ENCODE measurements at places on chromosomes 5 and 9.

DNA sequence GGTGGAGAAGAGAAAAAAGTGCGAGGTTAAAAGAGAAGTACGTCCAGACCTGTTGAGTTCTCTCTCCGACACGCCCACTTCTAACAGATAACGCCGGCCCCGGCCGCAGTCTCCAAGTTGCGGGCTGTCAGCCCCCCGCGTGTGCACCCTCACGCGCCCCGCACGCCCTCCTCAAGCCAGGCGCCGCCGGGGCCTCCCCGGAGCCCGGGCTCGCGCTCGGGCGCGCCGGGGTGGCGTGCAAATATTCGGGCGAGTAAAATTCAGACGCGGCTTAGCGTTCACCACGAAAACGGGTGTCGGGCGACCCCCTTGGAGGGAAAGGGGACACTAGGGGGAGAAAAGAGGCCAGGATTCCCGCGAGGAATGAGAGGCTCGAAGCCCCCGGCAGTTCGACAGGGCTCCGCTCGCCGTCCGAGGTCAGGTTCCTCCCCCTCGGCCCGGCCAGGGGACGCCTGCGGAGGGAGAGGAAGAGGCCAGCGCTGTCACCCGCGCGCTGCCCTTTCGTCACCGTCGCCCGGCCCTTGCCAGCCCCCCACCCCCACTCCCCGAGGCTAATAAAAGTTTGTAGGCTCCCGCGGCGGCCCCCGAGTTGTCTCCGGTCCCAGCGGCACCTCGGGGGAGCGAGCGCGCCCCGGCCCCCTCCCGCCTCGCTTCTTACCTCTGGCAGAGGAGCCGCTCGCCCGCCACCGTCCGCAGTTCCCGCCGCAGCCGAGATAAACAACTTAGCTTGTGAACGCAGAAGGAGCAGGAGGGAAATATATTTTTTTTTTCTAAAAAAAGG, 743 bp downstream of the NR3C1 start:
- peak; percentile 56 for DNase-seq

DNA sequence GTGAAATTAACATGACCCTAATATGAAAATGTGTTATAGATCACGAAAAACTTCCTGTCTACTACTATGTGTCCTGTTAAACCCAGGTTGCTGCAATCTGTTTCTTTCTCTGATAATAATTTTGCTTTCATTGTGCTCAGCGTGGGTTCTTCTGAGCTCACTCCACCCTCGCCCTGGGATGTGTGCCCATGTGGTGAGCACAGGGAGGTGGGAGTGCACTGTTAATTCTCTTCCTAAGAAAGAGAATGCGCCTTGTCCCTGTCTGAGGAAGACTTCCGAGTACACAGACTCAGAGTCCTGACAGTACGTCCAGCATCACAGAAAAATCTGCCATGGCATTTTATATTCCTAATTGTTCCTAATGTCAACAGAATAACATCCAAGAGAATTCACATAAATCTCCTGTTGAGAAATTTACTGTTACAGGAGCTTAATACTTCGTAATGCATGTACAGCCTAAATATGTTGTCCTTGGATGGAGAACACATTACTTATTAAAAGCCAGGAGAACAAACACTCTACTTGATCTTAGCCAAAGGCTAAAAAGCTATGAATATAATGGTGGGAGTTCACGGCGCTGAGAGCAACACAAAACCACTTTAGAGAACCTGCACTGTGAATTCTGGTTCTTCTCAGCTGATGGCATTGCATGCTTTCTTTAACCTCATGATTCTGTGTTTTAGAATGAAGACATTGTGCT, 102.6 kb downstream of the PDE4D start:
- DNase-seq = no peak

DNA sequence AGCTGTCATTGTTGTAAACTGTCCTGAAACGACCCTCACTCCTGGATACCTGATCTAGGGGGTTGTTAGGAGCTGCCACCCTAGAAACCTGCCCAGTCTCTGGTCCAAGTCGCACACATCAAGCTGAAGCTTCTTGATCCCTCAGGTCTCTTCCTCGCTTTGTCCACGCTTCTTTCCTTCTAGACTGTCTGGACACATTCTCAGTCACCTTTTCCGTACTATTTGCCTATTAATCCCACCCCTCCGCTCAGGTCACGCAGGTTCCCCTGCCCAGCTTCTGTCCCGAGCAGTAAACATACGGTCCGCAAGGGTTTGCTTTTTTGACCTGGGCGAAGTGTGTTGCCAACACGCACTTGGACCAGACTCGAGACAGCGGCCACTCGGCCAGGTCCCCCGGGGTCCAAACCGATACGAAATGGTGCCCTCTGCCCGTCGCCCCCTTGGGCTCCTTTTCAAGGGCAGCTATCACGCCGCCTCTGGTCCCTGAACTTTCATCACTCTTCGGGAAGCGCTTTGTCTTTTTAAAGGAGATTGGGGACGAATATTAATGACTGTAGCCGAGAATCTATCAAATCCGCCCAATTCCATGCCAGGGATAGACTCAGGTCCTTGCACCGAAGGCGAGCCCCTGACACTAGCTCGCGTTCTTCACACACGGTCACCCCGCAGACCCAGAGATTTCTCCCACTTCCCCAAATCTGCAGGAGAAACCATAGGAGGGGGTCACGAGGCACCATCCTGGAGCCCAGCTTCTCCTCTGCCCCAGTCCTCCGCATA, 814 bp downstream of the PLCXD3 start:
- no peak for DNase-seq

DNA sequence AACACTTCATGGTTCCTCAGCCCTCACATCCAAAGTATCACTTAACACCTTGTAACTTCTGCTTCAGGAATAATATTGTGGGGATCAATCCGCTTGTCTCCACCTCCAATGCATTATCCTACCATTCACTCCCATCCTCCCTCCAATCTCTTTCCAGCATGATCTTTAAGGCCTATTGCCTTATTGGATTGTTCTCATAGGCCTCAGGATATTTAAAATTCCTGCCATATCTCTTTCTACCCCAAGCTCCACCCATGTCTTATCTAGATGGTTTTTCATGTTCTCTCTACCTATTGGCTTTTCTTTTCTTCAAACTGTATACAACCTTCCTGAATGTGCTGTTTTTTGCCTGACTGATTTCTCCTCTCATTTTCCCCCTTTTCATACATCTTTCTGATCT, 7.2 kb downstream of the KDM4C start:
- DNase-seq = no peak

DNA sequence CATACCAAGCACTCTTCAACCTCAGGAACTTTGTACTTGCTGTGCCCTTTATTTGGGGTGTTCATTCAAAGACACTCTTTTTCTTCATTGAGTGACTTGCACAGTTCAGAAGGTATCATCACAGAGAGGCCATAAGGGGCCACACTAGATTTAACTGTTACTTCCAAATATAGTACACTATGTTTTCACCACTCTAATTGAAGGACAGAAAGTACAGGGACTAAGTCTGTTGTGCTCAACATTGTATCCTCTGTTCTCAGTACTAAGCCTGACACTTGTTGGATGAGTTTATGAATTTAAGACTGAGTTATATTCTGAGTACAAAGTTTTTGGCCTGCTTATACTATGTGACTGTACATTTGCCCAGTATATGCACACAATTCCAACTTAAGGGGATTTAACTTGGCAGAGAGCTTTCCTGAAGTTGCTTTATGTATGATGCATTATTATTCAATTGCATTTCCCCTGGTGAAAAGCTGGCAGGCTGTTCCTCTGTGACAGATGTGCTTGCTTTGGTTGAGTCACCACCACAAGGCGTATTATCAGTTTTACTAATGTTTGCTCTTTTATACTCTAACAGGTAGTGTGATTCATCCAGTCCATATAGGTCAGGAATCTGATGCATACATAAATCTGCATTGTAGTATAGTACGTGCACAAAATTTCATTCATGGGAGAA, 714.8 kb downstream of the TLR4 start:
- DNase-seq = no peak

GRCh38 chr5:174217527-174217926, 172.0 kb downstream of the NSG2 start:
- no peak for DNase-seq

DNA sequence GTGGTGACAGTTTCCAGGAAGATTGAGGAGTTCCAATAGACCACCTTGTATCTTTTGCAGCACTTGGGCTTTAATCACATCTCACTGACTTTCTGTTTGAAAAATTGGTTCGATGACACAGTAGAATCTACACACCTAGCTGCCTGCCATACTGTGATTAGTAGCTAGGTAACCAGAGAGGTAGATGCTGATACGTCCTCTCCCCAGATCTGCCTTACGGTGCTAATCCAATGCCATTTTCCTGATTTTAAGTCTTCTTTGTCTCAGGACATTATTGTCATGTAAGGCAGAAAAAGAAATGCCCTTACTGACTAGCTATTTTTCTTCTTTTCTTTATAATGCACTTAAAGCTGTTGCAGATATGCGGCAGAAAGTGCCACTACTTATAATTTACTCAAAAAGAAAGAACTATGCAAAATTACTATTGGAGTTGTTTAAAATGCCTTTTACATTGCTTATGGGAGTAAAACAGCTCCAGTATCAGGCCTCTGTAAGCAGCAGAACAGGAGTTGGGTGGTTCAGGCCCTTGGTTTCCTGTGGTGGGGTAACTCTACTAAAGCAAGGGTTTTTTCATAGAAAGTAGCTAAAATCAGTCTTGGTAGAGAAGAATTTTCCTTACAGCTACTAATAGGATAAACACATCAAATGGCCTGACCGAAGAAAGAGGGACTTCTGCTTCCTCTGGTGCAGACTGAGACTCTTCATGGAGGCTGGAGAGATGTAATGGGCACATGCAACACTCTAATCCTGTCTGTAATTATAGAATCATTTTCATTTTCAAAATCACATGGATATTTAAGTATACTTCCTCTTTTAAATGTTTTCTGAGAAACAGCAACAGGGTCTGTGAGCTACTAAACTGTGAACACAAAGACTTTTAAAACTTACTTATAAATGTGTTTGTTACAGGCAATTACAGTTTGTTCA, 177.2 kb downstream of the MAPKAP1 start:
- DNase-seq = no peak

GRCh38 chr5:119344231-119344630, 11.6 kb upstream of the TNFAIP8 start:
- DNase-seq = no peak

- DNase-seq = no peak
Observed at GRCh38 chr5:33340195-33340594, 100.6 kb upstream of the TARS1 start.

GRCh38 chr5:126831156-126831555, 54.2 kb downstream of the LMNB1 start:
- no peak for DNase-seq

DNA sequence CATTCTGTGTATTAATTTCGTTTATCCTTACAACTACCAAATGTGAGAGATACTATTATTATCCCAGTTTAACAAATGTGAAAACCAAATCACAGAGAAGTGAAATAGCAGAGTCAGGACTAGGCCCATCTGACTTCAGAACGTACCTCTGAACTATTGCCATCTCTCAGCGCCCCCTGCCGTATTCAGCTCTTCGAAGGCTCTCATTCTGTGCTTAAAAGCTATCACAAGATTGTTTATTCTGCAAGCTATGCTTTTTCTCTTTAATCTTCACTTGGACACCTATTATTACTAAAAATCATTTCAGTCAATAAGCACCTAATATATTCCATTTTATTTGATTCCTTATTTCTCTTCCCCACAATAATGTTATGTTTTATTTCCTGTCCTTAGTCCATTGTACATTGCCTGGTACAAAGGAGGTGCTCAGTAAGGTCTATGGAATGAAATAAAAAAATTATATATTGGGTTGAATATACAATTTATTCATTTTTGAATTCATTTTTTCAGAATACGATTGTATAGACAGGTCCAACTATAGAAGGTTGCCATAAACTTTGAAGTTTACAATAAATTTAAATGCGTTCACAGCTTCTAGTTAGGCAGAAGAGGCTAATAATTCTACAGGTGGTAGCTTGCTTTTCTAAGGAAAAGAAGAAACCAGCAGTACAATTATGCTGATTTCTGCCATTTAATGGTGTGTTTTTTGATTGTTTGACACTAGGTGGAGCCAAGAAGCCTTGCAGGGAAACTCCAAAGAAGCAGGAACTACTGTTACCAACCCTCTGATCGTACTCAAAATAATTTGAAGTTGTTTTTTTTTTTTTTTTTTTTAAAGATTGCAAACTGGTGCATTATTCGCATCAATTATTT, 202.2 kb upstream of the DMRTA1 start:
- DNase-seq = peak; percentile 7

DNA sequence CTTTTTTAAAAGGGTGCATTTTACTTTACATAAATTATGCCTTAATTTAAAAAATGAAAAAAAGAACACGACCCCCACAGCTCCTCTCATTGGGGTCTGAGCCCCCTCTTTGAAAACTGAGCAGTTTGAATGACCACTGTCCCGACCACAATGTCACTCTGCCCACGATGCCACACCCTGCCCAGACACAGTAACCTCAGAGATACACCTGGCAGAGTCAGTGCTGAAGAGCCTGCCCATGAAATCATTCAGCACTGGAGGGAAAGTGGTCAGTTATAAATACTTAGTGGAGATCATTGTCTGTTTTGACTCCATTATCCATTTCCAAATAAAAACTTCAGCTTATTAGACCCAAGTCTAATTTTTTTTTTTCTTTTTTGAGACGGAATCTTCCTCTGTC, 49.3 kb downstream of the DNAJC21 start:
- DNase-seq = no peak

DNA sequence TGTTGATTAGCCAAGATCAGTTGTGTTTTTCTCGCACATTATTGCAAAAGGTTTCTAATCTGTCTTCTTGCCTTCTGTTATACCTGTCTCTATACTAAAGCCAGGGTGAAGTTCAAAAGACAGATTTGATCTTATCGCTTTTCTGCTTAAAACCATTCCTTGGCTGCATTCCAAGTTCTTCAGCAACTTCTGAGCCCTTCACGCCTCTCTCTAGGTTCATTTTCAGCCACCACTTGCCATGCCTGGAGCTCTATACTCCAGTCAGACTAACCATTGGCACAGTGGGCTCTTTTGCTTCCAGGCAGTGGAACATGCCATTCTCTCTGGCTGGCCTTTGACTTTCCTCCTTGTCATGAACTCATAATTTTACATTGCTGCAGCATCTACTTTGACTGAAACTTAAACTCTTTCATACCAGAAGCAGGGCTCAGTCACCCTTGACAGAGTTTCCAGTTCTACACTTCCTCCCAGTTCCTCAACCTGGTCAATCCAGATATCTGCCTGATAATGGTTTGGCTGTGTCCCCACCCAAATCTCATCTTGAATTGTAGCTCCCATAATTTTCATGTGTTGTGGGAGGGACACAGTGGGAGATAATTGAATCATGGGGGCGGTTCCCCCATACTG, 114.4 kb downstream of the SLC12A2 start:
- DNase-seq = no peak

- DNase-seq = no peak
Observed at GRCh38 chr9:136345281-136346156, 18.0 kb downstream of the DNLZ start.

- peak; percentile 72 for DNase-seq
Observed at GRCh38 chr9:125829743-125830142, 82.6 kb downstream of the PBX3 start.

GRCh38 chr9:27564670-27565069, 8.6 kb downstream of the C9orf72 start:
- no peak for DNase-seq

- no peak for DNase-seq
Observed at GRCh38 chr5:98372351-98372750, 401.1 kb upstream of the RGMB start.

Data from CD4-positive, alpha-beta T cell treated with Interferon gamma for 1 hour (primary cell).